ENCODE measurements at places on chromosomes 16 and 17.

GRCh38 chr17:34358631-34359030 lies 2.4 kb downstream of the CCL13 start:
- DNase-seq, result no peak

- no peak for DNase-seq
These were observed 12.7 kb downstream of the MNT start for GRCh38 chr17:2388020-2388682.

DNA sequence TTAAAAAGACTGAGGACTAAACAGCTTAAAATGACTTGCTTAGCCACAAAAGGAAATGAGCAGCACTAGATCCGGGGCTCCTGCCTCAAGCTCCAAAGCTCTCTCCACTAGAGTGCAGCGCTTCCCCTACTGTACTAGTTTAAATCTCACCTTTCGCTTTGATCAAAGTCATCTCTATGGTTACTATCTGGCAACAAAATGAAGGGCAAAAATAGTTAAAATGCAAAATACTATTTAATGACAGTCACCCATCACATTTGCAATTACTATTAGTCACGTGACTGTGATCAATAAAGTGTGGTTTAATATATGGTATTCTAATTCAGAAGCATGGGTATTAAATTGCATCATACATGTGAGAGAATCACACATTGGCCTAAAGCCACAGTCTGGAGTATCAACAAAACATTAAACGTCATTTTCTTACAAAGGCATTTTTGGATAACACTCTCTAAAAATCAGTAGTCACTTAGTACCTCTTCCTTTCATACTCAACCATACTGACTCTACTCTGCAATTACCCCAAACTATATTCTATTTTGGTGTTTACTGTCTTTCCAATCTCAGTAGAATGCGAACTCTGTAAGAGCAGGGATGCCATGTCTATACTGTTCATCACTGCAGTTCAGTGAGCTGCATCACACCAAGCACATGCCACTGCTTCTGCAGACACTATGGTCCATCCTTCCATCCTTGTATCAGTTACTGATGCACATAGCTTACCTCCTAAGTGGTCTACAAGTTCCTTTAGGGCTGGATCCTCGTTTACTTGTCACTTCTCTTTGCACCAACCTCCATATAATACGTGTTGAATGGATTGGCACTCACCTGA lies 6.2 kb downstream of the PSMD12 start:
- no peak for DNase-seq

- no peak for DNase-seq
These were observed 49.5 kb upstream of the CCL1 start for GRCh38 chr17:34412534-34412933.

GRCh38 chr17:12789481-12790248 lies at the start of gene ARHGAP44:
Gene ARHGAP44 (plus strand): TSS chr17:12789498. CDS start chr17:12789839, 341 bp downstream.
- DNase-seq, result no peak

DNA sequence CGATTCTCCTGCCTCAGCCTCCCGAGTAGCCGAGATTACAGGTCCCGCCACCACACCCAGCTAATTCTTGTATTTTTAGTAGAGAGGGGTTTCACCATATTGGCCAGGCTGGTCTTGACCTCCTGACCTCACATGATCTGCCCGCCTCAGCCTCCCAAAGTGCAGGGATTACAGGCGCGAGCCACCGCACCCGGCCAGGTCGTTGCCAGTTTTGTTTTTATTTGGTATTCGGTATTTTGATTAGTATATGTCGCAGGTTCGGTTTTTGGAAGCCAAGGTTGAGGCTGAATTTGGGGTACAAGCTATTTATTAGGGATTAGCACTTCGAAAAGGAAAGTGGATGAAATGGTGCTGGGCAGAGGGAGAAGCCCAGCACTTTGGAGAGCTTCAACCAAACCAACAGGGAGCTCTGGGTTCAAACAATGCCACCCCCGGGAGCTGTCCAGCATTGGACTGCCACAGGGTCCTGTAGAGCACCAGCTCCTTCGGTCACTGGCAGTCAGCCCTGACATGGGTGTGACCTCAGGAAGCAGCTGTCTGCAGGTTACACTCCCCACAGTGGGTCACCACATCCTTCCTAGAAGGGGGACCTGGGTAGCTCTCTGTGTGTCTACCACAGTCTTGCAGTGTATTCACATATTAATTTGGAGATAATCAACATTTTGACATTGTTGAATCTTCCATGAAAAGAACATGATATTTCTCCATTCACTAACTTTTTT lies 1.5 kb upstream of the CLEC10A start:
- DNase-seq, result no peak

DNA sequence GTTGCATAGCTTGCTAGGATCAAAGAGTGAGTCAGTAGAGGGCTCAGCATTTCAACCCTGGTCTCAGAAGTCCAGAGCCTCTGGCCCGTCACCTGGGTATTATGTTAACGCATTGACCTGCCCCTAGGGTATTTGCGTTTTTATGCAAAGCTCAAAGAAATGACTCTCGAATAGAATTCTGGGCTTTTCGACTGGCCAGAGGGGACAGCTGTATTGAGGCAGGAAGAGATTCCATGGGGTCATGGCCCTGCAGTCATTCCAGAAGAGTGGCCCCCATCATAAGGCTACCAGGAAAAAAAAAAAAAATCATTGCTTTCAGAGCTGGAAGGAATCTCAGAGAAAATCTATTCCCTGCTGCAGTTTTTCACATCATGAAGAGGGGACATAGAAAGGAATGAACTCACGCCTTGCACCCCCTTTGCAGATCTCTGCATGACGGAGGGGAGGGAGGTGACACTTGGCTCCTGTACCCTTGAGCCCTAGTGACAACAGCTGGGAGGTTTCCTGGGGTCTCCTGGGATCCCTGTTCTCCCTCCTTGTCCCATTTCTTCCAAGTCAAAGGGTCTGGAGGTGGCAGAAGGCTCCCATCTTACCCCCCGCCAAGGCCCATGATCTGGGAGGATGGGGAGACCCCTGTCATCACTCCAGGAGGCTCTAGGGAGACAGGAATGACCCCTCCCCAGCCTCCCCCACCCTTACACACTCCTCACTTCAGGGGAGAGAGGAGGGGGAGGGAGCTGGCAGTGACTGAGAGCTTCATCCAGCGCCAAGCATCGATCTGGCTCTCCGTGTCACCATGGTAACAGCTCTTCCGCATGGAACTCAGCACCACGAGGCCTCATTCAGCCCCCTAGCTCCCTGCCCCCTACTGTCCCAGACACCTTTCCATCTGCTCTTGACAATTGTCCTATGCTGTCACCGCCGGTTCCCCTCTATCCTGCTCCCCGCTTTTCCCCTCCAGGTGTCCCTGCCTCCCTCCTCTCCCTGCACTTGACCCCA lies 35.8 kb downstream of the GP2 start:
- no peak for DNase-seq
